ENCODE measurements at places on chromosomes 12 and 14.

DNA sequence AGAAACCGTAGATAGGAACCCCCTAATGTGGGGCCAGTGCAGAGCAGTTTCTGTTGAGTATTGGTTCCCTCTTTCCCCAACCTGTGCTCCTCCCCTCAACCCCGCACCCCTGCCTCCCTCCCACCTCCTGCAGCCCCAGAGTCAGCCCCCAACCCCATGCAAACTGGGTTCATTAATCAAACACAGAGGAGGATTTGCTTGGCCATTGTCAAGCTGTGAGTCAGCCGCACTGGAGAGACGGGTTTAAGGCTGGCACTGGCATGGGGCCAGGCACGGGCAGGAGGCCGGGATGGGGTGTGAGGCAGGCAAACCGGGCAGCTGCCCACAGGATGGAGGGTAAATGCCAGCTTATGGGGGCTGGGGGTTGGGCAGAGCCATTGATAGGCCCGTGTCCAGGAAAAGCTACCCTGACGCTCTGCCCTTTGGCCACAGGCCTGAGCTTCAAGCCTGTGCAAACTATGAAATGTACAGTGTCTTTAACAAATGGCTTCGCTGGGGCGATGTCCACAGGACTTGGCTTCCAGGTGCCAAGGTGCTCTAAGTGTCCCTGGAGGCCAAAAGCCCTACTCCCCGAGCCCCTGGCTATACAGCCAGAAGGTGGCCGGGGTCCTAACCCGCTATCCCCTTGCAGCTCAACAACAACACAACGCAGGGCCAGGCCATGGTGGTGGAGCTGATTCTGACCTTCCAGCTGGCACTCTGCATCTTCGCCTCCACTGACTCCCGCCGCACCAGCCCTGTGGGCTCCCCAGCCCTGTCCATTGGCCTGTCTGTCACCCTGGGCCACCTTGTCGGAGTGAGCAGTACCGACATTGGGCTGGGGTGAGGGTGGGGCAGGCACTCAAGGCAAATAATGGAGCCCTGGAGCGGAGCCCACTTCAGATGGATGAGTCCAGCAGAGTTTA lies 1.4 kb downstream of the AQP5 start:
- DNase-seq: no peak

- DNase-seq: no peak
Measured at GRCh38 chr12:41286426-41286825, 98.3 kb downstream of the PDZRN4 start.

DNA sequence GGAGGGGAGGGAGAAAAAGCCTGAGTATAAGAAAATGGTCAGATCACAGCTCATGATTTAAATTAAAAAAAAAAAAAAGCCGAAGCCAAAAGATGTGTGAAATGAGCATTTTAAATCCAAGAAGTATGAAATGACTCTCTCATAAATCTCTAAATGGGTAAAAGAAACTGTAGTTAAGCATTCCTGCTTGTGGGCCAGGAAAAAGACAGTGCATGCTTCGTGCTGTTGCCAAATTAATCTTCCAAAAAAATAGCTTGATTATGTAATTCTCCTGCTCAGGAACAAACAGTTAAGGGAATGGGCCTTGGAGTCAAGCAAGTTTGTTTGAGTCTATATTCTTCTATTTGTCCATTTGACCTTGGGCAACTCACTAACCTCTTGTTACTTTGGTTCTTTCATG lies 325.4 kb upstream of the SEL1L start:
- DNase-seq: no peak

- DNase-seq: no peak
Measured at GRCh38 chr14:49754570-49755097, 13.3 kb upstream of the KLHDC2 start.

DNA sequence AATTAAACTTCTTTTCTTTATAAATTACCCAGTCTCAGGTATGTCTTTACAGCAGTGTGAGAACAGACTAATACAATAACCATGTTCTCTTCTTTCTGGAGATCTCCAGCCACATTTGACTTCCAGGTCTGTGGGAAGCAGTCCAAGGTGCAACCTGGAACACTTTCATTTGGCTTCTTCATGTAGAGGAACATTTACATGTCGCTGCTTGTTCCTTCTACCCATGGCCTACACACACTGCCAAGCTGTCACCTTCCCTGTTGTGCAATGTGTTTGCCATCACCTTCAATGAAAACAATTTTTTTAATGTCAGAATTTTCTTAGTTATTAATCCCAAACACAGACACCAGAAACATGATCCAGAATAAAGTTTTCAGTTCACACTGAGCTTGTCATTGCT lies 104.7 kb downstream of the PRKCH start:
- DNase-seq: no peak

GRCh38 chr12:118520214-118521035 lies 144.1 kb downstream of the SUDS3 start:
- no peak for DNase-seq

GRCh38 chr14:75577729-75578101 lies 705 bp upstream of the FLVCR2 start:
- DNase-seq: peak; percentile 36

DNA sequence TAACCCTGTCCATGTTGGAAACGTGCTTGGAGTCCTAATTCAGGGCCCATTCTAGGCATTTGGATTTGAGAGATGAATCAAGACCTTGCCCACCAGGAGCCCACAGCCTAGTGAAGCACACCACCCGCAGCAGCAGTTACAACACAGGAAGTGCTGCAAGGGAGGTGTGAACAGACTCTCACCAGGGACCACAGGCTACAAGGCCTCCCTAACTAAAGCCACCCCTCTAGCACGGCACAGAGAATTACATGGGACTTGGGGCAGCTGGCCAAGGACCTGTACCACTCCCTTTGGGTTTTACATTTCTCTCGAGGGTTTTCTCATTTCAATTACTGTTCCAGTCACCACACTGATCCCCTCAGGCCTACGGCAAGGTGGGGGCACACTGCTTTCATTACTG lies 49.5 kb upstream of the FOXN3 start:
- no peak for DNase-seq

DNA sequence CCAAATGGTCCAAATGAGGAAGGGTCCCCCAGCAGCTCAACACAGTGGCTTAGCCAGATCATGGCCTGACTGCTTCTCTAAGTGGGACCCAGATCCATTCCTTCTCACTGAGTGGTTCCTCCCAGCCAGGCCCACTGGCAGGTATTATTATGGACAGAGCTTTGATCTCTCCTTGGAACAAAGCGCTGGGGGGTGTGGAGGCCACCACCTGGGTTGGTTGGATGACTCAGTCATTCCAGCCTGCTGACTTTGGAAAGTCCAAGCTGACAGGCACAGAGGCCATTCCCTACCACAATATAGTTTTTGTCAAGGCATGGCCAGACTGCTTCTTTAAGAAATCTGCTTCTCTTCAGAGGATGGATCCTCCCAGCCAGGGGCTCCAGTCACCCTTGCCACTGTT lies 341.1 kb downstream of the BTG1 start:
- DNase-seq: no peak

GRCh38 chr12:66774929-66775328 lies 96.1 kb upstream of the GRIP1 start:
- DNase-seq: no peak

DNA sequence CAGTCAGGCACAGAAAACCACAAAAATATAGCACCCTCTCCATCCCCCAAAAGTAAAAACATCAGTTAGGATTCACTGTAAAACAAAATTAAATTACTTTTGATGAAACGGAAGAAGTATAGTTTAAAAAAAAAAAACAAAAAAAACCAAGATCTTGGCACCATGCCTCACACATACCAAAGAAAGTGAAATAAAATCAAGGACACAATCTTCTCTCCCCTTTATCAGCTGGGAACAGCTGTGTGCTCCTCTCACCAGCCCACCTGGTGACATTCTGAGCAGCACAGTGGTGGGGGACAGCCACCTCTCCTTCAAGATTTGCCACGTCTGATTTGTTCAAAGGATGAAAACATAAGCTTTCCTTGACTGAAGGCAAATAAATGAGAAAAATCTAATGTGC lies 55.5 kb downstream of the ESR2 start:
- no peak for DNase-seq

GRCh38 chr12:17372508-17372907 lies 717.5 kb downstream of the RERGL start:
- no peak for DNase-seq

- DNase-seq: no peak
Measured at GRCh38 chr14:75800792-75801191, 139.7 kb downstream of the TTLL5 start.

GRCh38 chr14:85960756-85961155 lies 430.8 kb downstream of the FLRT2 start:
- DNase-seq: no peak

DNA sequence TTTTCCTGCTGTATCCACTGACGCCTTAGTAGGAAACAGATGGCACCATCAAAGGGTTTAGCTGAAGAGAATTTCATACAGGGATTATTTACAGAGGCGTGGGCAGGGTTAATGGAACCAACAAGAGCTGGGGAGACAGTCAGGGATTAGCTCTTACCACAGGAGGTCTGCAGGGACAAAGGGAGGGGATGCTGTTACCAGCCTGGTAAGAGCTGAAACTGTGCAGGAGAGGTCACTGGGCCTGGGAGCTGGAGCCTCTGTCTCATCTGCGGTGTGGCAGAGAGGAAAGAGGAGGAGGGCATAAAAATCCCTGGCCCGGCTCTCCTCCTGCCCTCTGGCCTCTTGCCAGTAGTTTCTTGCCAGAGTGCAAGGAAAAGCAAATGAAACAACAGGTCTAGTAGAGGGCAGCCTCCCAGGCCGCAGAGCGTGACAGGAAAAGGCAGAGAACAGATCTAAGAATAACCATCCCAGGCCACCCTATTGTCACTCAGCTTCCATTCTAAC lies 18.9 kb upstream of the POC1B start:
- DNase-seq: no peak

DNA sequence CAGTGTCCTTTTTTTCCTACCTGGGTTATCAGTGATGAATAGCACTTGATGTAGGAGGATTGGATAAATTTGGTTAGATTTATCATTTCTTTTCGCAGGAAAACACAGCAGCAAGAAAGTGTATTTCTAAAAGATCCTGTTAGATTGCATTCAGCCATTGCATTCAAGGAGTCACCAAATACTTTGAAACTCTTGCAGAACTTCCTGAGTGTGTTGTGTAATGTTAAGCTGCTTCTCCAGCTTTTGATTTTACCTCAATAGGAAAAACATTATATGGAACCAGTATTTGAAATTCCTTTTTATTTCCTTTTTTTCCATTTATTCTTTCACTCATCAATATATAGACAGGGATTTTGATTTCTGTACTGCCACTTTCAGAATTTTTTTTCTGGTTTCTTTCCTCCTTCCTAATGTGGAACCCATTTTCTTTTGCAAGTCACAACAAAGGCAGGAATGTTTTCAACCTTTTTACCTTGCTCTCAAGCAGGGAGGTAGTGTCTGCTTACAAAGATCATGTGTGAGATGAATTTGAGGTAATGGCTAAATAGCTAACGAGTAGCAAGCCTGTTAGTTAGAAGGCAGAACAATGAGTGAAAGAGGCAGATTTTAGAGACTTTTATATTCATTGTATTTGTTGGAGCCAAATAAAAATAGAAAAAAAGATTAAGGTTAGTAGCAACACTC lies 56.2 kb downstream of the PPHLN1 start:
- DNase-seq: no peak

DNA sequence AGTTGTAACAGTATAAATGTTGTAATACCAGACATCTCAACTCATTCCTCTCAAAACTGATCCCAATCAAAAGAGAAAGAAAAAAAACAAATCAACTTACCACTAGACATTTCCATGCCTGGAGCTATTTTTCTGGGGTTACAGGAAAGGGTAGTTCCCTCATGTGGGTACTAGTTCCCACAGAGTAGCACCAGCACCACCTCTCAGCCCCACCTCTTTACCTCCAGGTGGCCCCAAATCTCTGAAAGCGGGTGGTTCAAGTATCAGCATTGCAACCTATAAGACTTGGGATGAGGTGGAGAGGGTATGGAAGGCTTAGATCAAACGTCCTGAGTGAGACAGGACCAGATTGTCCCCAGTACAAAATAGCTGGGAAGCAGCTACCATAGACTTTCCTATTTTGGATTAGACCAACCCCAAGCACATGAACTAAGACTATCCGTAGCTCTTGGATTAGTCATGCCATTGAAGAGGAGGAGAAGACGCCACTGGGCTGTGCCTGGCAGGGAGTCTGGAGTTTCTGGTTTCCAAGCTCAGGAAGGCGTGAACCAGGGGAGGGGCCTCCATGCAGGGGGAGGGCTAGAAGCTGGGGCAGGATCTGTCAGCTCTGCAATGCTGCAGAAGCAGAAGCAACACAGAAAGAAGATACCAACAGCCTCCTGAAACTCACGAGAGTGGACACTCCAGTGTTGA lies at the start of gene SLC39A2:
Gene SLC39A2 (plus strand): TSS at position 620 of the 693 bp plus-strand sequence. CDS start 154 bp downstream, outside the sequence.
- DNase-seq: no peak

GRCh38 chr14:58060898-58061297 lies 91.1 kb downstream of the ARMH4 start:
- DNase-seq: no peak

DNA sequence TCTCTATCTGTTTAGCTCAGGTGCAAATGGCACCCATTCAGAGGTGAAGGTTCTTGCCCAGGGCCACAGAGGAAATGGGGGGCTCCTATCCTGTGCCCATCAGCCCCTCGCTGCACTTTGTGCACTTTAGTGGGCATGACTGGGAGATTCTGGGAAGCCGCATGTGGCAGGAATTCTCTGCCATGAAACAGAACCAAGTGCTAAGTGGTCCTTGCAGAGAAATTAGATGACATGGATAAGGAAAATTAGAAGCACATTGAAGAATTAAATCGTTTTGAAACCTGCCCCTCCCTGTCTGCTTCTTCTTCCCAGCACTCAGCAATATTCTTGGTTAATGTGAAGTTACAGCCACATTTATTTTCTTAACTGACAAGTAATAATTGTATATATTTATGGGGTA lies 185.2 kb upstream of the RTL1 start:
- DNase-seq: no peak

DNA sequence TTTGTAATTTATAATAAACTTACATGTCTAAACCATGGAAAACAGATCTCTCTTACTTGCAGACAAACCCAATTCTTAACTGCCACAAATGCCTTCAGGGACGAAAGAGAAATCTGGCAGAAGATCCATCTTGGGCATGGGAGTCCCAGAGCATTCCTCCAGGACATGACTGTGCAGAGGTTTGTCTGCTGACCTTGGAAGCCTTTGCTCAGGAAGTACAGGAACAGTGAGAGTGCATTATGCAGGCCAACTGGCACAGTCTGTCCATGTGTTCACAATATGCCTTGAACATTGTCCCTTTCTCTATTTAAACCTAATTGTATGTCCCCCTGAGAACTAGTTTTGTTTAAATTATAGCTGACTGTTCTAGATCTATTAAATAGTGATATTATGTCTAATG lies 467.1 kb downstream of the ATP23 start:
- DNase-seq: no peak

DNA sequence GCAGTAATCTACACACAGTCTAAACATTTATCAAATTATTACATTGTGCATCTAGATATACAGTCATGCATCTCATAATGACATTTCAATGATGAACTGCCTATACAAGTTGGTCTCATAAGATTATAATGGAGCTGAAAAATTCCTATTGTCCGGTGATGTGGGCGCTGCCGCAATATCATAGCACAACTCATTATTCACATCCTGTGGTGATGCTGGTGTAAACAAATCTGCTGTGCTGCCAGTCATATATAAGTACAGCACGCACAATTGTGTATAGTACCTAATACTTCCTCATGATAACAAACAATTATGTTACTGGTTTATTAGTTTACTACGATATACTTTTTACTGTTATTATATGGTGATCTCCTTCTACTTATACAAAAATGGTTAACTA lies 768.8 kb upstream of the NOVA1 start:
- DNase-seq: no peak

- no peak for DNase-seq
Measured at GRCh38 chr14:61421212-61421923, 100.0 kb downstream of the PRKCH start.

All from T-helper 22 cell (primary cell).